ENCODE measurements at places on chromosomes 4 and X.

DNA sequence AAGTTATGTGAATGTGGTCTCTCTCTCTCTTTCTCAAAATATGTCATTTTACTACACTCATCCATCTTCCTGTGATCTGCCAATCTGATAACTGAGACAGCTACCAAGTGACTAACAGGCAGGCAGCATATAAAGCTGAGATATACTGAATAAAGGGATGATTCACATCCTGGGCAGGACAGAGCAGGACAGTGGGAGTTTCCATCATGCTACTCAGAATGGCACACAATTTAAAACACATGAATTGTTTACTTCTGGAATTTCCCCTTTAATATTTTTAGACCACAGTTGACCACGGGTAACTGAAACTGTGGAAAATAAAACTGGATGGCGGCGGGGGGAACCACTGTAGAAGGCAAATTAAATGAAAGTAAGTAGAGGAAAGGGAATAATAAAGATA lies 58.6 kb upstream of the DCTD start:
- no peak for DNase-seq

GRCh38 chr4:140046016-140046415 lies 108.0 kb downstream of the MAML3 start:
- no peak for DNase-seq

DNA sequence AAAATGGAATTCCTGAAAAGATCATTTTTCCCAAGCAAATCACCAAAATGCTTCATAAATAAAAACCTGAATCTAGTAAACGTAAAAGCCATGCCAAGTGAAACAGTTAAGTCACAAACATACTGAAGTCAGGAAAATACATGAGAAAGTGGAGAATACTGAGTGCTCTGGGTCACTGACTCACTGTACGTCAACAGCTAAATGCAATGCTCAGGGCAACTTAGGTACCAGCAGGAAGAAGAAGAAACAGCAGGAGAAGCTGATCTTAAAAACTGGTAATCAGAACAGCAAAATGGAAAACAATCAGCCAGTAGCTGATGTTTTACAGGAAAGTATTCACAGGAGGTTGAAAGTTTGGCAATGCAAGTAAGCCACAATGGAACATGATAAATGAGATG lies 252.6 kb upstream of the ETNPPL start:
- DNase-seq: no peak

DNA sequence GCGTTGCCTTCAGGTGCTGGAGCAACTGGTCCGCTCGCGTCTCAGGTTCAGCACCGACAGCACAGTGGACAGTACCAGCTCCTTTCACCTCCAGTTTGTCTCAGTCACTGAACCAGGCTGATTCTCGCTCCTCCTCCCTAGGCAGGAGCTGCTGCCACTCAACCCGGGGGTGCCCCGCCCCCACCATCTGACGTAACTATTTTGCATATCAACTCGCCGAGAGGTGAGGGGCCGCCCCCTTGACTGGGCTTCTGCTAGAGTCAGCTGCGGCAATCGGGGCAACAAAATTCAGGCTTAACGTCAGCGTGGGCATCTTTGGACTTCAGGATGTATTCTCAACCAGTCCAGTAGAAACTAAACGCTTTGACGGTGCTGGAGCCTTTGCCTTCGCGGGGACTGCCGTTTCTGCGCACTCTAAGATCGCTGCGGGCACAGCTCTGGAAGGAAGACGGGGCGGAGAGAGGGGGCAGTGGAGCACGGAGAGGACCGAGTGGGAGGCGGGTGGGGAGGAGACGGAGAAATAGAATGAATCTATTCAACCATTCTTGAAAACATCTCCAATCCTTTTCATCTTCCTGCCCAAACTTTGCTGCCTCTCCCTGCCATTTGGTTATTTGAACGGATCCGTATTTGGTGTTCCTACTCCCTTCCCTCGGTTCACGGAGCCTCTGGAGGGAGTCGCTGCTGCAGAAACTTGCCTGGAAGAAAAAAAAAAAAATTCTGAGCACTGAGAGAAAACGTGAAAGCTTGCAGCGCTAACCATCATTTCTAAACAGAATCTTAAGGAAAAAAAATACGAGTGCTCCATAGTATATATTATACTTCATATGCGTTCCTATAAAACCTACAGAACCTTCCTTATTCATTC lies at the start of gene FSTL5:
Gene FSTL5 (minus strand): TSS at position 109 of the 868 bp plus-strand sequence. CDS start 52,604 bp downstream, outside the sequence.
- DNase-seq: peak; percentile 80

DNA sequence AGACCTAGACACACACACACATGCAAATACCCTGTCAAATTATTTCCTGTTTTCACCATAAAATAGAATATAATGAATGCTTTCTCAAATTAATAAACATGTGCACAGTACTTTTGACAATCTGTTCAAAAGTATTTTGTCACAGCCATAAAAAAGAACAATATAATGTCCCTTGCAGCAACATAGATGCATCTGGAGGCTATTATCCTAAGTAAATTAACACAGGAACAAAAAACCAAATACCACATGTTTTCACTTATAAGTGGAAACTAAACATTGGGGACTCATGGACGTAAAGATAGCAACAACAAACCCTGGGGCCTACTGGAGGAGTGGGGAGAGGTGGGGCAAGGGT lies 15.5 kb downstream of the RAB40A start:
- no peak for DNase-seq

- DNase-seq: no peak
Measured at GRCh38 chr4:44756559-44756958, 30.2 kb upstream of the GNPDA2 start.

DNA sequence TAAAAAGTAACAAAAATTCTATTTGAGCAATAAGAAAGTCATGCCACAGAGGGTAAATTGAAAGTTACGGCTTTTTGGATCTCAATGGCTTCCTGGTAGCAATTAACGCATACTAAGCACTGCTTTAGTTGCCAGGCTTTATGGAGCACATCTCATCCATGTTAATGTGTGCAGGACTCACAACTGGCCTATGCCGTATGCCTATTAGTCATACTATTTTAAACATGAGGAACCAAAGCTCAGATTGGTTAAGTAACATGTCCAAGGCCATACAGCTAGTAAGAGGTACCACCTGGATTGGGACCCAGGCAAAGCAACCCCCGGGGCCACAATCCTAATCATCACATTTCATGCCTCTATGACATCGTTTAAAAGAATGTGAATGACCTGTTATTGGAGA lies 17.1 kb downstream of the DAPP1 start:
- DNase-seq: no peak

- no peak for DNase-seq
Measured at GRCh38 chr4:3030566-3031356, 43.6 kb downstream of the HTT-AS start.

DNA sequence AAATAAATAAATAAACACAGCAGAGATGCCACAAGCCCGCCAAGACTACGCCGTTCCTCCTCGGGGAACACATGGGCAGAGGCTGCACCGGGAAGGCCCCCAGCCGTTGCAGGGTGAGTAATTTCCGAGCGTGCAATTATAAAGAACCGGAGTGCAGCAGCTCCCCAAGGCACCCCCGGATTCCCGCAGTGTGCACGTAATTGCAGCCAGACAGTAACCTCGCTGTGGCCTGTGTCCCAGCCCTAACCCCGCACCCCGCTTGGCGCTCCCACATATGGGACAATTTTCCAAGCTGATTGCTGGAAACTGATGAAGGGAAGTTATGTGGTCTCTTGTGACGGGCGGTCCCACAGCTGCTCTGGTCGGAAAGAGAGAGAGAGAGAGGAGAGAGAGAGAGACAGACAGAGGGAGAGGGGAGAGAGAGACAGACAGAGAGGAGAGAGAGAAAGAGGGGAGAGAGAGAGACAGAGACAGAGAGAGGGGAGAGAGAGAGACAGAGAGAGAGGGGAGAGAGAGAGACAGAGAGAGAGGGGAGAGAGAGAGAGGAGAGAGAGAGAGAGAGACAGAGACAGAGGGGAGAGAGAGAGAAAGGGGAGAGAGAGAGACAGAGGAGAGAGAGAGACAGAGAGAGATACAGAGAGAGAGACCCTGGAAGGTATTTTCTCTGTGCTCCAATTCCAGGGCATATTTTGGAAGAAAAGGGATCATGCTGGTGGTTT lies 275.4 kb downstream of the SHOX start:
- DNase-seq: no peak
